Left lung (tissue), 14 donors: ENCODE measurements at places on chromosomes 5 and 9. TPM values are rescaled to one million over a fixed set of nuclear protein-coding genes. Genes with fewer than 3 reads are reported as not detected.

IFNA1 gene
- not detected for polyA plus RNA-seq

KIAA1191 gene
- 165 TPM for polyA plus RNA-seq

IL7R gene
- polyA plus RNA-seq, result 7.3 TPM

SPEF2 gene
- 50.5 TPM for polyA plus RNA-seq

GDNF gene
- polyA plus RNA-seq, result 0.17 TPM

LRRTM2 gene
- polyA plus RNA-seq, result 1.1 TPM

MCIDAS gene
- polyA plus RNA-seq, result 1.3 TPM

EPB41L4A gene
- polyA plus RNA-seq, result 17.5 TPM

MEIKIN gene
- polyA plus RNA-seq, result not detected

PCDHA12 gene
- 0.04 TPM for polyA plus RNA-seq

DNA sequence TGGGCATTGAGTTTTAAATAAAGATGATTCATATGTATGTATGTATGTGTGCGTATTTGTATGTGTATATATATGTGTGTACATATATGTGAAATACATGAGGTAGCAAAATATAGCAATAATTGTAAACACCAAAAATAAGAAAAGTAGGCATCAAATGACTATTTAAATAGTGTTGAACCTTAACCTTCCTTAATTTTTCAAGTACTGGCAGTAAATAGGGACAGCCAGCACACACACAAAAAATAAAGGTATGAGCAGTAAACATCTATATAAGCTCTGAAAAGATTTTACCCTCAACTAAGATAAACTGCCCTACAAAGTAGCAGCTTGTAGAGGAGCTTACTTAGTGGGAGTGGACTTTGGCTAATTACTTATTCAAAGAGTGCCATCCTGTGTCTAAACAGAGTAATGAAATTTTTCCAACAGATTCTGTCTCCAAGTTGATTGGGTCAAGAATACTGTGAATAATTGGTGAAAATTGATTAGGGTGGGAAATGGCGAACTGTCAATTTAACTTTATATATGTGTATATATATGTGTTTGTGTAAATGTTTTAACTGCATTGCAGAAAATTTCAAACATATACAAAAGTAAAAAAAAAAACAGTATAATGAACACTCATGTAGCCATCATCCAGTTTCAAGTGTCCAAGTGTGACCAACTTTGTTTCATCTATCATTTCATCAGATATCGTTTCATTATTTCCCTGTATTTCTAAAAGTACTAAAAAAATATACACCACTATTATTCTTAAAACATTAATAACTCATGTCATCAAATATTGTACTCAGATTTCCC lies 2.0 kb upstream of the ADAMTS6 start:
- DNase-seq, result no peak

DNA sequence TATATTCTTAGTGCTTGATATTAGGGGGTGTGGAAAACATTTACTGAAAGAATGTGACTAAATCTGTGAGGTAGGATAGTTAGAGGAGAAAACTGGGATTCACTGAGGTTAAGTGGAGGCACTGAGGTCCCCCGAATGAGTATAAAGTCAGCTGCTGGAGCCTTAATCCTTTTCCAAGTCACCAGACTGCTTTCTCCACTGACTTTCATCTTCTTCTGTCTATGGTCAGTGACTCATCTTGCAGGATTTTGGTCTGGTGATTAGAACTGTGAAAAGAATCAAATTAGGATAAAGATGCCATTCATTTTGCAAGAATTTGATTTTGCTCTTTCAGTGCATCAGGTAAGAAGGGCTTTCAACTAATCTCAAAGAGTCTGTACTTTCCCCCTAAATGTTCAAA lies 89.3 kb upstream of the ALDH1A1 start:
- DNase-seq, result no peak

DNA sequence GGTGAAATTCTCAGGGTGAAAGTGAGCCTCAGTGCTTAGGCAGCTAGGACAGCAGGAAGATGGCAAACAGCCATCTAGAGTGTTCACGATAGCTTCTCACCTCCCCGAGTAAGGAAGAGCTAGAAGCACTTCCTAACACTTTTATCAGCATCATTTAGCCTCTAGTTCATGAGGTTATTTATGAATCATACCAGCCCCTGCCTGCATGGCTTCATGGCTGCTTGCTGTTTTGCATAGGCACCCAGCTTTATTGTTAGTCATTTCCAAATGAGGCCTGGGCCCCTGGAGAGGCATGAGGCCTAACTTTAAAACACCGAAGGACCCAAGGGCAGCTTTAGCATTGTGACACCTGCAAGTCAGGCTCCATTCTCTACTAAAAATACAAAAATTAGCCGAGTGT lies 134.9 kb upstream of the PANK3 start:
- DNase-seq, result no peak

GRCh38 chr5:54703565-54704255 lies 186.2 kb downstream of the SNX18 start:
- DNase-seq, result no peak

DNA sequence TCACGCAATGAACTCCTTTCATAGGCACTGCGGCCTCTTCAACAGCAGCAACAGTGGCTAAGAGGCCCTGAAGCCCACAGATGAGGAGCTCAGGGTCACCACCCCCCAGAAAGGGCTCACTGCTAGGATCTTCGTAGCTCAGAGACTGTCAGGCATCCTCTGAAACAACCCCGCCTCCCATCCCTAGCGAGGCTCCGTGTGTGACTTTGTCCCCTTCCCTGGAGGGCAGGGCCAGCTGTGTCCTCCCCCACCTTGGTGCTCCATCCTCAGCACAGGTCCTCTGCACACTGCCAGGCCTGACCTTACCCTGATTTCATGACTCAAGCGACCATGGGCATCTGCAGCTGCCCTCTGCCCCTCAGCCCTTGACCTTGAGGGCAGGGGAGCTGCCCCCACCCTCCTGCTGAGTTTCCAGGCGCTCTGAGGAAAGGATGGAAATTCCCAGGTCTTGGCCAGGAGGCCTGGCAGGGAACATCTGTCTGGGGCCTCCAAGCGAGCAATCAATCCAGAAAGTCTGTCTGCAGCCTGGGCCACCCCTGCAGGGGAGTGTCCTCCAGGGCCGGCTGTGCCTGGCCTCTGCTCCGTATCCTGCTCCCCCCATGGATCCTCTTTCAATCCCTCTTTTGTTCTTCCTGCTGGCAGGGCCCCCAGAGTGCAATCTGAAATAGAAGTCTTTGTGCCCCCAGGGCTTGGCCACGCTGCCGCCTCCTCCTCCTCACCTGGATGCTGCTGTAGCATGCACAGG lies 6.8 kb upstream of the IRX4 start:
- peak; percentile 41 for DNase-seq
